ELR (cell line): ENCODE measurements at places on chromosomes 5 and 9.

DNA sequence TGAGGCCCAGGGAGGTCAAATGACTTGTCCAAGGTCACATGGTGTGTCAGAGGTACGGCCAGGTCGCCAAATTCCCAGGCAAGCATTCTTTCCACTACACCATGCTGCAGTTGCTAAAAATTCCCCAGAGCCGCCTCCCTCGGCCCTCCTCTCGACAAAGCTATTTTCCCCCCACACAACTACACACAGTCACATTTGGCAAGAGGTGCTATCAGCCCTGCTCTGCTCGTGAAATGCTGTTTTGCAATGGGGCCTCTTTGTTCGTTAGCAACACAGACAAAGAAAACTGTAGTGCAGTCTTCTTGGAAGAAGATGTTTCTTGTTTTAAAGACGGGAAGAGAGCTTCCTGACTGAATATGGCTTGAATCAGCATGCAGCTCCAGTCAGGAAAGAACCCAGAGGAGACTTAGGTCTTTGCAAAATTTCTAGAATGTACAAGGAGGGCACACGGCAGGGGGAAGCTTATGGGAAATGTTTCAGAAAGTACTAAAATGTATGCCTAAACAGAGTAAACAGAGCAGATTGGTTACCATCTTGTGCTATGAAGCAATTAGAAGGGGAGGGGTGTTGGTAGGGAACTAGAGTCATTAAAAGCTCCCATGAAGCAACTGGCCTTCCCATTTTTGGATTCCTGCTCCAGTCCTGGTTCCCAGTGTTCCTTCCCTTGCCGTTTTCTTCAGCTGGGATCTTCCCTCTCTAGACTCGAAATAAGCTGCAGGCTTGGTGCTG is 14.2 kb downstream of the SLIT3 start:
- no peak for DNase-seq

GRCh38 chr5:26660116-26660515 is 378.3 kb downstream of the CDH9 start:
- no peak for DNase-seq

DNA sequence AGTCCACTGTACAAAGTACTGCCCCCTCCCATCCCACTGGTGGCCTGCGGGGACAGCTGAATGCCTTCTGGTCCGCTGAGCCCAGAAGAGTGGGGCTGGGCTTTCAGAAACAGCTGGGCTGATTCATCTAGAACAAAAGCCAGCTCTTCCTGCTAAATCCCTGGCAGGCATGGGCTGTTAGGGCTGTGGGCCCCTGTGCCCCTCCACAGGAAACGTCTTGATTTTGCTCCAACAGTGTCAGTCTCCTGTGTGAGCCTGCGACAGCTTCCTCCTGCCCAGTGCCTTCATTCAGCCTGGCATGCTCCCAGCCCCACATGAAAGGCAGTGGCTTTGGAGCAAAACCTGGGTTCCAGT is 6.9 kb upstream of the GSN start:
- peak; percentile 41 for DNase-seq

DNA sequence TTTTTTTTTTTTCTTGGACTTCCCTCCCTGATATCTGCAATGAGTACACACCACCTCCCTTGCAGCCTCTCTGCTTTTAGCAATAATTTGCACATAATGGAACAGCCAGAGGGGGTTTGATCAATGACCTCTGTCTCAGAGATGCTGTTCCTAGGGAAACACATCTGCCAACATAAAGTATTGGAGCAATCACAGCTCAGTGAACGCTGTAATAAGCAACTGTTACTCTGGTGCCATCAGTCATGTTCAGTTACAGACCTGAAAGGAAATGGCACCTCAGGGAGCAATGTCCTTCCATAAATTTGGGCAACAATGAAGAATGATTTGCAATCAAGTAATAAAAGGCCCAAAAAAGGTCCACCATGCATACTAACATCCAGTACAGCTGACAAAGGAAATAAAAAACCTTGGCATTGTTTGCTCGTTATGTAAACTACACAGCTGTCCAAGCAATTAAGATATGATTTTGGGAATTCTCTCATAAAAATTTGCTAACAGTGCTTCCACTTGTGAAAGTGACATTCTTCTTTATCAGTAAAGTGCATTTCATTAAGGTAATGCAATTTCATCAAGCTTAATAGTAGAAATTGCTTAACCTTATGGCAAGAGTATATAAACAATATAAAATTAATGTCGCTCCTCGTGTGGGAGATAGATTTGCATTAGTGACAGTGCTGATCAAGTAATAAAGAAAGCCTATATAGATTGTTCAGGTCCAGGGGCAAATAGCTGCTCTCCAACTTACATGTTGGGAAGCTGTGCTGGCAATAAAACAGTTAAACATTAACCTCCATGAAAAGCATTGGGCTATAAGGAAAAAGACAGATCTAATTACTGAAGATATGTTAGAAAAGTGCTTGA is 167.8 kb downstream of the RASEF start:
- no peak for DNase-seq

DNA sequence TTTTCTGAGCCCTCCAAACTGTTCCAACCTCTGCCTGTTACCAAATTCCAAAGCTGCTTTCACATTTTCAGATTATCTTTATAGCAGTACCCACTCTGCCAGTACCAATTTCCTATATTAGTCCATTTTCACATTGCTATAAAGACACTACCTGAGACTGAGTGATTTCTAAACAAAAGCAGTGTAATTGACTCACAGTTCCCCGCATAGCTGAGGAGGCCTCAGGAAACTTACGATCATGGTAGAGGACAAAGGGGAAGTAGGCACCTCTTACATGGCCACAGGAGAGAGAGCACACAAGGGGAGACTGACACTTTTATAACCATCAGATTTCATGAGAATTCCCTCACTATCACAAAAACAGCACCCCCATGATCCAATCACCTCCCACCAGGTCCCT is 105.0 kb downstream of the DTWD2 start:
- no peak for DNase-seq

DNA sequence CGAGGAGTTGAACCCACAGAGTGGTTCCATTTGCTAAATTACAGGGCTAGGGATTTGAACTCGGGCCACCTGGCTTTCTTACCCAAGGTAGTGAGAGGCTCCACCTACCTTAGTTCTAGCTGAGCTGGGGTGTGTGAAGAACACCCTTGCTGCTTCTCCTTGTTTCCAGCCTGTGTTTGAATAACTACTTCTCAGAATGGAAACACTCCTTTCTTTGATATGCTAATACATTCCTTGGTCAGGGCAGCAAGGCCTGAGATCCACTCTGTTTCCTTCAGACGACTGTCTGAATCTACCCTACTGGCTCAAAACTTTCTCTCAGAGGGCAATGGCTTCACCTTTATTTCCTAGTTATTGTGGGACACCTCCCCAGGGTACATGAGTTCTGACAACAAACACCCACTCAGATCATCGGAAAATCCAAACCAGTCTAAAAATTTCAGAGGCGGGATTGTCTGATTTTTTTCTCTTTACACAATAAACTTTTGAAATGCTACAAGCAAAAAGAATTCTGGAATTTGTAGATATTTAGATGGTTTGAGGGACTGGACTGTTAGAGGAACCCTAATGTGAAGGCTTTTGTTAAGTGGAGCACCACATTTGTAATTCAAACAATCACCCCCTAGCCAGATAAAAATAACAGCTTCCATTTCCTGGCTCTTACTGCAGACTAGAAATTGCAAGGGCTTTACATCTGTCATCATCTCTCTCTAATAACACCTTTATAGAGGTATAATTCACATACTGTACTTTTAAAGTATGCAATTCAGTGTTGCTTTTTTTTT is 4.0 kb upstream of the ATP6V1G1 start:
- DNase-seq: no peak

- peak; percentile 16 for DNase-seq
These were observed 314.7 kb downstream of the TLE1 start for GRCh38 chr9:81374459-81375186.
